ENCODE measurements at places on chromosomes 5 and 9.

- no peak for DNase-seq
Measured at GRCh38 chr5:173324115-173325001, 3.9 kb downstream of the STC2 start.

DNA sequence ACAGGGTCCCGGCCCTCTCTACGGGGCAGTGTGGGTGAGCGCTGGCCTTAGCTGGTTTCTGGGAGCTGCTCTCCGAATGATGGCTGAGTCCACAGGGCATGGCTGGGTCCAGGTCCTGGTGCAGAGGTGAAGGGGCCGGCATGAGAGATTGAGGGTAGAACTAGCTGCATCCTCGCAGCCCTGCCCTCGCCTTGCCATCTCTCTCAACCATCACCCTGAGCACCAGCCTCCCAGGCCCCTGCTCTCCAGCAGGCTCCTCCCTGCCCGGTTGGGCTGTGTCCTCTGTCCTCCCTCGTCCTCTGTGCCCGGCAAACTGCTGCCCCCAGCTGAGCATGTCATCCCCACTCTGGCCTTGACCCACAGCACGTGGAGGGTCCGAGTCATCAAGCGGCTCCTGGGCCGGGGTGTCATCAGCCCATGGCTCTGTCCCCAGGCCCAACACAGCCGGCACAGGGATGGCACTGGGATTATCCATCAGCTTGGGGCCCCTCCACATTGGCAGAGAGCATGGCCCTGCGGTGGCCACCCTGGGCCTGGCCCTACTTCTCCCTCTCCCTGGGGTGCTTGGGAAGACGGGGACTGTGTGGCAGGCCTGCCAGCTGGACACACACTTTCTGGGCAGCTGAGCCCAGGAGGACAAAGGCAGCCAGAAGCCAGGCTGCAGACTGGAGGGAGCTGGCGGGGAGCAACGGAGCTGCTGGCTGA is 8.4 kb downstream of the FLT4 start:
- DNase-seq: no peak

DNA sequence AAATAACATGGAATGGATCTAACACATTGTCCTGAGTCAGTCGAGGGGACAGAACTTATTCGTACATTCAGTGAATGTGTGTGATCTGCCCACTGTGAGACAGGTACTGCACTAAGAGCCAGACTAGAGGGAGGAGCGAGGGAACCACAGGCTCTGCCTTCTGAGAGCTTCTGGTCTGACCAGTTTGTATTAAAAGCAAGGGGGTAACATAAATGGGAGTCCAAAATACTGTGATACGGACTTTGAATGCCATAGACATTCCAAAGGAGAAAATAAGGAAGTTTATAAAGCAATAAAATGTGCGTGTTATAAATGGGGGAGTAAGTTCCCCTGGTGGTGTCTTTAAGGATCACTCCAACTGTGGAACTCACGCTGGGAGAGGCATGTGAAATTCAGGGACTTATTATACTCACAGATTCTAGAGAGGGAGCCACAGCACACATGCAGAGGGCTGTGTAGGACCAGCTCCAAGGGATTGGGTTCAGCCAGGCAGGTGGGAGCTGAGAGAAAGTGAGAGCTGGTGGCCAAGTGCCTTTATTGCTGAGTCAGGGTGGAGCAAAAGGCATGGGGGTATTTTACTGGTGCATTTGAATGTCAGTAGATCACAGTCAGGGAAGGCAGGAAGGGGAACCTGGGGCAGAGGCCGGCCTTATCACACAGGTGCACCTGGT is 186.5 kb upstream of the WWC1 start:
- no peak for DNase-seq

- no peak for DNase-seq
Measured at GRCh38 chr9:121833061-121833460, 181.6 kb downstream of the DAB2IP start.

GRCh38 chr9:17928768-17929167 is 349.9 kb downstream of the SH3GL2 start:
- no peak for DNase-seq

All from left renal cortex interstitium (tissue), 4 donors.